ENCODE measurements at places on chromosomes 7 and 10. TPM values are rescaled to one million over a fixed set of nuclear protein-coding genes. Genes with fewer than 3 reads are reported as not detected.

C10orf90 gene
- total RNA-seq, result not detected

GRCh38 chr7:94154858-94155257 lies 150.7 kb upstream of the BET1 start:
- no peak overlapping the region for H3K4me3 ChIP-seq
- no peak for DNase-seq
- H3K27me3 ChIP-seq, result no peaks in the 10 kb centered on the region

NFE2L3 gene
- total RNA-seq, result 62.6 TPM

DNA sequence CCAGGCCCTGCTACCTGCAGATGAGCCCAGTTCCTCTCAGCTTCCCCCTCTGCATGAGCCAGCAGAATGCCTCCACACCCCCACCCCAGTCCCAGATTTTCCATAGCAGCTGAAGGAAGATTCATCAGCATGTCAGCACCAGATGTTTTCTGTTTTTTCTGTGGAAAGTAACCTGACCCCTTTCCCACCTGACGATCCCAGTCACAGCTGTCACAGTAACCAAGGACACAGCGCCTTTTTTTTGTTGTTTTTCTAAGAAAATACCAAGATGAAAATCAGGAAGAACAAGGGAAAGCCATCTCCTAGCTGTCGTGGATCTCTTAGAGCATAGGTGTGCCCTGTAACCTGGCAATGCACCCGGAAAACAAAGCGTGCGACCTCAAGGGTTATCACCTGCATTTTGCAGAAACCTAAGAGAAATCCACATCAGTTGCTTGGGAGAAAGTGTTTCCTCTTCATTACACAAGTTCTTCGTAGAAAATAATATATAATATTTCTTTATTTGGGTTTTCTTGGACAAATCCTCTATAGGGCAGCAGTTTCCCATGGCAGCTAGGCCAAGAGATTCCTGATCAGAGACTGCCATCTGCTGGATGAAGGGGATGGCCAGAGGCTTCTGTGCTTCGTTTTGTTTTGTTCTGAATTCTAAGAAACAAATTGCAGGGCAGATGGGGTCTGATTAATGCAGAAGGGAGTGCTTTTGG lies 401.9 kb downstream of the TNS3 start:
- no peak overlapping the region for H3K27ac ChIP-seq
- no peaks in the 10 kb centered on the region for H3K27me3 ChIP-seq
- H3K4me1 ChIP-seq, result no peaks in the 10 kb centered on the region
- no peaks in the 10 kb centered on the region for H3K36me3 ChIP-seq
- no peak for DNase-seq

GRCh38 chr7:38477333-38477732 lies 153.8 kb downstream of the AMPH start:
- no peak overlapping the region for H3K27ac ChIP-seq
- no peaks in the 10 kb centered on the region for H3K36me3 ChIP-seq
- H3K4me3 ChIP-seq, result no peak overlapping the region
- no peaks in the 10 kb centered on the region for H3K27me3 ChIP-seq
- no peak for DNase-seq

RARRES2 gene
- total RNA-seq, result 254 TPM

- no peaks in the 10 kb centered on the region for H3K27me3 ChIP-seq
- no peaks in the 10 kb centered on the region for H3K36me3 ChIP-seq
- no peaks in the 10 kb centered on the region for H3K4me1 ChIP-seq
- H3K27ac ChIP-seq, result no peak overlapping the region
- DNase-seq, result no peak
- no peak overlapping the region for H3K4me3 ChIP-seq
These were observed 16.6 kb upstream of the WDFY4 start for GRCh38 chr10:48667960-48668590.

GRCh38 chr7:150961510-150962289 lies 16.4 kb downstream of the KCNH2 start:
- H3K36me3 ChIP-seq, result no peaks in the 10 kb centered on the region
- no peak overlapping the region for H3K4me3 ChIP-seq
- H3K27me3 ChIP-seq, result peaks cover 23% of the 10 kb centered on the region
- no peak overlapping the region for H3K27ac ChIP-seq
- DNase-seq, result no peak

DNA sequence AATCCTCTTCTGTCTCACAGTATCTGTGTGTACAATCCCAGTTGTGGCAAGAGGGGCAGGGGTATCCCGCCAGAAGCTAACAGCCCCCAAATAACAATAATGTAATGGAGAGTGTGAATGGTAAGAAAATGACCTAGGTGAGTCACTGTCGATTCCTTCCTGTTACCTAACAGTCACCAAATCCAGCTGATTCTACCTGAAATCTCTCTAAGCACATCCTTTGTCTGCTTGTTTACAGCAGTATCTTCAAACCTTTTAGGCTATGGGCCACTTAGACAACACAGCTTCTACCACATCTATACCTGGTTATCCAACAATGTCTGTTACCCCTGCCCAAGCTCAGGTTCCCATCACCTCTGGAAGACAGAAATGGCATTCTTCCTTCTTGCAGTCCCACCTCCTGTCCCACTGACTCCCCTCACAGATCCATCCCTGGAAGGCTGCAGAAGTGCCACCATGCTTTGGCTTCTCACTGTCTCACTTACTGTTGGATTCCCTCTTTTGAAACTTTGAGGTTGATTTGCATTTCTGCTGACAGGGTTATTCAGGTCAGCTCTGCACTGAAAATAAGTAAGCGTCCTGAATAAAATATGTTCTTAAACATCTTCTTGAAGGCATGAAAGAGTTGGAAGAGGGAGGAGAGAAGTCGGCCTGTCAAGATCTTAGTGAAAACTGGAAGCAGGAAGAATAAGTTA lies 13.1 kb downstream of the PIP4K2A start:
- H3K27me3 ChIP-seq, result no peaks in the 10 kb centered on the region
- H3K27ac ChIP-seq, result no peak overlapping the region
- H3K4me1 ChIP-seq, result peaks cover 16% of the 10 kb centered on the region
- H3K4me3 ChIP-seq, result no peak overlapping the region

TET1 gene
- total RNA-seq, result 68.5 TPM

DNA sequence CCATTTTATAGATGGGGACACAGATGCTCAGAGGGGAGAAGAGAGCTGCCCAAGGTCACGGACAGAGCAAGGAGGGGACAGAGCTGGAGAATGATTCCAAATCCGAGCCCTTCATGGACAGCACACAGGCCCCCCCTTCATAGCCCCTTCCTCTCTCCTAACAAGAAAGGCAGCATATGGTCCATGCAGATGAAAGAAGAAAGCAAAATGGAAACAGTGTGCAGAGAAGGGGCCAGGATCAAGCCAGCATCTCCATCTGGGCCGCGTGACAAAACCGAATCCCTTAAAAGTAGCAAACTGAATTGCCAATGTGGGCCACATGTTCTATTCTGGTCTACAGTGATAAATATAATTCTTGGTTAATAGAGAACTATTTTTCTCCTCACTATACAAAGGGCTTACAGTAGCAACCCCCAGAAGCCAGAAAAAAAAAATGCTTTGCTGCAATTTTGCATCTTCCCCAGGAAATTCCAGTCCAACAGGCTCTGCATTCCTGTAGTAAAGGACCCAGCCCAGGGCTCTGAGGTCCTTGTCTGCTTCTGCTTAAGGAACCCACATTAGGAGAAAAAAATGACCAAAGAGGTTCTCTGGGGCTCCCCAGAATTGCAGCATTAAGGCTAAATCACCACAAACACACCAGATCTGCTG lies 7.8 kb downstream of the CPXM2 start:
- H3K4me1 ChIP-seq, result no peaks in the 10 kb centered on the region
- H3K36me3 ChIP-seq, result no peaks in the 10 kb centered on the region
- H3K27ac ChIP-seq, result no peak overlapping the region
- no peak overlapping the region for H3K4me3 ChIP-seq

DNA sequence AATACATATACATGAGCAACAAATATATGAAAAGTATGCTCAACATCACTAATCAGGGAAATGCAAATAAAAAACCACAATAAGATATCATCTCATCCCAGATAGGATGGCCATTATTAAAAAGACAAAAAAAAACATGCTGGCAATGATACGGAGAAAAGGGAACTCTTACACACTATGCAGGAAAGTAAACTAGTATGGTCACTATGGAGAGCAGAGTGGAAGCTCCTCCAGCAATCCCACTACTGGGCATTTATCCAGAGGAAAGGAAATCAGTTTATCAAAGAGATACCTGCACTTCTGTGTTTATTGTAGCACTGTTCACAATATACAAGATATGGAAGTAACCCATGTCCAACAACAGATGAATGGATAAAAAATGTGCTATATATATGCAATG lies 217.5 kb downstream of the SDK1 start:
- no peak overlapping the region for H3K27ac ChIP-seq
- H3K4me3 ChIP-seq, result no peak overlapping the region
- no peaks in the 10 kb centered on the region for H3K4me1 ChIP-seq

DNA sequence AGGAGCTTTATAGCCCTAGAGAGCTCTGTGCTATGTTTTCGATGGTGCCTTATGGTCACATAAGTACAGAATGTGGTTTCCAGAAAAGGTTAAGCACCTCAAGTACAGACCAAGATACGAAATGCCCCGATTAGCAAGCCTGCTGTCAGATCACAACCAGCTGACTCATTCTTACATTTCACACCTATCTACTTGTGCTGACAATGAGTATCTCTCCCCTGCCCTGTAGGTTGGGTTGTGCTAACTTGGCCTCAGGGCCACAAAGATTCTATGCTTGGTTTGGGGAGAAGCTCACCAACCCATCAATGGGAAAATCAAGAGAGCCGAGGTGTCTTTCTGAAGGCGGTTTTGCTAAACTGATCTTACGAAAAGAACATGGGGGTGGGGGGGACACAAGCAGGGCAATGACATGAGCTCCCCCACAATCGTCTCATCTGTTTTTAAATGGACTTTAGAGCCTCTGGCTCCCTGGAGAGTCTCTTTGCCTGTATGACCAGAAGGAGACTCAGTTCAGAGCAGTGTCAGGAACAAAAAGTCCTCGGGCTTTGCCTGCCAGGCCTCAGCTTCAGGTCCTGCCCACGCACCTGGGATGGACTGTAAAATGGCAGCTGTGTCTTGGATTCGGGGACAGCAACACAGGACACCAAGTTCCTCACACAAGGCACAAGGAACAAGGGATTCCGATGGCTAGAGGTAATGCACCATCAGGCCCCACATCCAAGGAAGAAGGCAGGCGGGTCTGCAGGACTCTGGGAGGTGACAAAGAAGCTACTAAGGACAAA lies 55.1 kb downstream of the FAM53B start:
- no peak for DNase-seq
- H3K36me3 ChIP-seq, result no peaks in the 10 kb centered on the region
- no peak overlapping the region for H3K27ac ChIP-seq
- 0 out of 2 replicates have a peak, but pooled peaks cover 7% of the 10 kb centered on the region for H3K4me1 ChIP-seq

DNA sequence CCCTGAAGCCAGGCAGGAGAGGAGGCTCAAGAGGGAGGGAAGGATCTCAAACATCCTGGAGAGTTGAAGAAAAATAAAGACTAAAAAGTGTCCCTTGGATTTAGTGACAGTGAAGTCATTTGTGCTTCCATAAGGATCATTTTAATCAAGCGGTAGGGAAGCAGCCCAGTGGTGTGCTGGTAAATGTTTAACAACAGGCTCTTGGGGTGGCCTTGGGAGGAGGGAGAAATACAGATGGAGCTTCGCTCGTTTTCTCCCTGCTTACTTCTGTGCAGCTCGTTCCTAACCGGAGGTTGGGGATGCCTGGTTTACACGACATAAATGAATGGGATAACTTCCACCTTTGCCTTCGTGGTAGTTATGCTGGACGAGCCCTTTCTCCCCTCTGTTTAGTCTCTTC lies 140.0 kb downstream of the CAMK1D start:
- DNase-seq, result no peak
- H3K4me1 ChIP-seq, result peaks cover 2% of the 10 kb centered on the region
- H3K27ac ChIP-seq, result no peak overlapping the region
- H3K4me3 ChIP-seq, result no peak overlapping the region

- H3K4me3 ChIP-seq, result no peak overlapping the region
- no peaks in the 10 kb centered on the region for H3K4me1 ChIP-seq
- DNase-seq, result no peak
- no peaks in the 10 kb centered on the region for H3K36me3 ChIP-seq
These were observed 509.8 kb downstream of the SUGCT start for GRCh38 chr7:40644454-40645188.

DNA sequence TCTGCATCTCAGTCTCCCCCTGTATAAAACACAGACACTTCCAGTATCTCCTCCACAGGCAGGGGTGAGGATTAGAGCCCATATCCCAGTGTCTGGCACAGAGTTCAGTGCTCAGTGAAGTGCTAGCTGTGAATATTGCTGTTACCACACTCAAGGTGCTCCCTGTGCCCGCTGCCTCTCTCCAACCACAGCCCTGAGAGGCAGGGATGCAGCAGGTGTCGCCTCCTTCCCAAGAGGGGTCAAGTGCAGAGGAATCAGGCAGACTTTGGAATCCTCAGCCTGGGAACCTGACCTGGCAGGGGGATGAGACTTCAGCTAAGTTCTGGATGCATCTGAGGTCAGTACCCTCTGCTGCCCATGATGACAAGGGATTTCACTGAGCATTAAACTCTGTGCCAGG lies 163.1 kb downstream of the GFRA1 start:
- H3K36me3 ChIP-seq, result no peaks in the 10 kb centered on the region
- no peak for DNase-seq
- no peaks in the 10 kb centered on the region for H3K4me1 ChIP-seq
- no peak overlapping the region for H3K4me3 ChIP-seq

- no peak for DNase-seq
- no peak overlapping the region for H3K27ac ChIP-seq
- peak overlapping the region; percentile 18 for H3K4me3 ChIP-seq
- no peaks in the 10 kb centered on the region for H3K27me3 ChIP-seq
- peaks cover 9% of the 10 kb centered on the region for H3K4me1 ChIP-seq
These were observed 957 bp upstream of the SVIL start for GRCh38 chr10:29635711-29636144.

- no peaks in the 10 kb centered on the region for H3K27me3 ChIP-seq
- H3K27ac ChIP-seq, result no peak overlapping the region
- DNase-seq, result peak; percentile 13
- H3K4me1 ChIP-seq, result peaks cover 3% of the 10 kb centered on the region
These were observed 40.1 kb upstream of the PPP1R17 start for GRCh38 chr7:31646942-31647341.

DNA sequence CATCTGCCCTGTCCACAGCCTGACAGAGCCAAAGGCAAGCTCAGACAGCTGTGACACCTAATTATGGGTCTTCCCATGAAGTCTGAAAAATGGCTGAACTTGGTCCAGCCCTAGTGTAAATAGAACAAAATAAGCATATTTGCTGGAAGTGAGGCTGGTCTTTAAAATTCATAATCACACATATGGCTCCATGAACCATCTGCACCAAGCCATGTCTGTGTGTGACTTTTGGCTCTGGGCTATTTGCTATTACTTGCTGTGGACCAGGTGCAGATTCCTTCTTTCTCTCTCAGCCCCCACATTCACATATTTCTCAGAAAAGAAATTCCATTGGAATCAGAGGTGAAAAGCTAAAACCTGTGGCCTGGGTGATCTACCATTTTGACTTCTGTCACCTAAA lies 175.9 kb downstream of the PDE1C start:
- no peaks in the 10 kb centered on the region for H3K36me3 ChIP-seq
- no peak for DNase-seq
- H3K27me3 ChIP-seq, result no peaks in the 10 kb centered on the region
- no peak overlapping the region for H3K27ac ChIP-seq
- no peaks in the 10 kb centered on the region for H3K4me1 ChIP-seq

EN2 gene
- not detected for total RNA-seq

Data from H1 (cell line).